Renal cortex interstitium (tissue), 15 donors: ENCODE measurements at places on chromosomes 2 and 18. TPM values are rescaled to one million over a fixed set of nuclear protein-coding genes. Genes with fewer than 3 reads are reported as not detected.

CCDC141 gene
- polyA plus RNA-seq = 0.22 TPM

DNA sequence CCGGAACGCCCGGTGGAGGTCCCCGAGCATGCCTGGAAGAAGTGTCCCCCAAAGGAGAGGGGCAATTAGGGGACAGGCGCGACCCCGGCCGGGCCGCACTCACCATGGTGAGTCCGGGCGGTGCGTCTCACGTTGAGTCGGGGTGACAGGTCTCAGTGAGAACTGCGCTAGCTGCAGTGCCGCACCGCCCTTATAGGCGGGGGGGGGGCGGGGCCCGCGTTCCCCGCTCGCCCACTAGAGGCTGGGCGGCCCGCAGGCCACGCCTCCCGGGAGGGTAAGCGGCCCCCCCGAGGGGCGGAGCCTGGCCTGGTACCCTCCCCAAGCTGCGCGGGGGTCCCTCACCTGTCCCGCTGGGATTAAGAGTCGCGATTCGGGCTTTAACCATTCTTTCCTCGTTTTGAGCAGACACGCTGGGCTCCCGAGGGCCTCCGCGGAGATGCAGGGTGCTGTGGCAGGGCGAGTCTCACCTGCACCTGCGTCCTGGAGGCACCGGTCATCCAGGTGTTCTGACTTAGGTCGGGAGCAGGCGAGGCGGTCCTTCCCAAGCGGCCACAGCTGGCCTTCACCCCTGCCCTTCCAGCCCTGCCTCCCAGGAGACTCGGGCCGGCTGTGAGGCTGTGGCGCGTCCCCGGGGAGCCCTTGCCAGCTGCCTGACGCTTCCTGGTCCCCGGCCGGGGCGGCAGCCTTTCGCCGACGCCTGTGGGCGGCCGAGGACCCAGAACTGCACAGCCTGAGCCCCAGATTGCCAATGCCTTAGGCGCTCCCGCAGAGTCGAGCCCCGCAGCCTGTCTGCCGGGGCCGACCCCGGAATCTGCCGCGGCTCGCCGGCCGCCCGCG, at the start of gene TUBA4A:
Gene TUBA4A, minus strand, starts transcription at position 166 of the 837 bp plus-strand sequence. Its CDS starts 60 bp downstream, at position 106.
- DNase-seq = no peak

DNA sequence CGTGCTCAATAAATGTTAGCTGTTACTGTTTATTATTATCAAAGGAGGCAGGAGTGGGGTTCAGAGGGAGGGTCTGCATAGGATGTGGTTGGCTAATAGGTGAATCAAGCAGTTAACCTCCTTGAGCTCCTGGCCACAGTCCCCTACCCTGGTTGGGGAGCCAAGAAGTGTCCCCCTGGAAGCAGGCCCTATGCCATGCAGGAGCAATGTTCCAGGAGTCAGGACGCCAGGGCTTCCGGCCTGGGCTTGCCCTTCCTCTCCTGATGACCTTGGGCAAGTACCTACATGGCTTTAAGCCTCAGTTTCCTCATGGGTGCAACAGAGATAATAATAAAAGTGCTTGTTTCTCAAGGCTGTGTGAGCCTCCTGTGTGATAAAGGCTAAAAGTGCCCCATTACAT, 84.9 kb downstream of the DYSF start:
- DNase-seq = no peak

DNA sequence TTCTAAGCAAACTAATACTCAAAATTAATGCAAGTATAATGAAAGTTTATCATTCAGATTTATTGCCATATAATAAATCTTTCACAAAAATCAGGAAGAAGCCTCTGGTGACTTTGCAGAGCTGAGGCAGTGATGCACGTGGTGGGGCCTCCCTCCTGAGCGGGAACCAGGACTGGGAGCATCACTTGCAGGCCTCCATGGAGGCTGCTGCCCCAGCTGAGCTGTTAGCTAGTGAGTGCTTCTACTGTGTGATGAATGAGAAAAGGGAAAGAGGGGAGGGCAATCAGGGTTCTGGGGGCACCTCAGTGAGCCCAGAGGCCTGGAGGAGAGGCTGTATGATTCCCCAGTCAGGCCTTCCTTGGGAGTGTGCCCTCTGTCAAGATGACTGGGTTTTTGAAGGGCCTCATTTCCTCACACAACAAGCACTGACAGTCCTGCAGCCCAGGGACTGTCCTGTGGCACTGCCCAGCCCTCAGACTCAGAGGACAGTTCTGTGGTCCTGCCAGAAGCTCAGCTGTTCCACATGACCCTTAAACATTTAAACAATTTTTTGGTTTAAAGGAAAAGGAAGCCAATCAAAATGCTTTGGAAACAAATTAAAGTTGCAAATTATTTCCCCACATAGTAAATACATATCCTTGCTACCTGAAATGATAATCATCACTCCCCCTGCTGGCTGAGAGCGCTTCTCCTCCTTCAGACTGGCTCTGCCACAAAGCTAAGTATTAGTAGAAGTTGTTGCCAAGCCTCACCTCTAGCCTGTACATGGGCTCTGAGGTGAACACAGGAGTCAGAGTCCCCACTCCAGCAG, 90.9 kb upstream of the SMAD7 start:
- no peak for DNase-seq
